Activated T-helper 1 cell treated with anti-CD3 and anti-CD28 coated beads, Interleukin-12 subunit alpha, Interleukin-12 subunit beta, Interleukin-2, Interleukin-4 antibody, amounts not matched to agents 30 ng/mL and 10 ng/mL and 1 ng/mL, durations not matched to agents 14 hours and 24 hours and 36 hours (primary cell): ENCODE measurements at places on chromosomes 16 and 17. TPM values are rescaled to one million over a fixed set of nuclear protein-coding genes. Genes with fewer than 3 reads are reported as not detected.
A peak's percentile ranks its signal among the peaks of the same experiment; 100 is the strongest.

GRCh38 chr16:51272420-51272819, 121.3 kb upstream of the SALL1 start:
- no peaks in the 10 kb centered on the region for H3K27me3 ChIP-seq
- no peak overlapping the region for H3K27ac ChIP-seq
- H3K4me3 ChIP-seq = no peak overlapping the region
- no peaks in the 10 kb centered on the region for H3K36me3 ChIP-seq
- H3K4me1 ChIP-seq = no peaks in the 10 kb centered on the region

- no peak for DNase-seq
- H3K4me3 ChIP-seq = no peak overlapping the region
- no peaks in the 10 kb centered on the region for H3K27me3 ChIP-seq
- H3K27ac ChIP-seq = no peak overlapping the region
- no peaks in the 10 kb centered on the region for H3K36me3 ChIP-seq
Observed at GRCh38 chr17:11278186-11278991, 37.4 kb downstream of the SHISA6 start.

DNA sequence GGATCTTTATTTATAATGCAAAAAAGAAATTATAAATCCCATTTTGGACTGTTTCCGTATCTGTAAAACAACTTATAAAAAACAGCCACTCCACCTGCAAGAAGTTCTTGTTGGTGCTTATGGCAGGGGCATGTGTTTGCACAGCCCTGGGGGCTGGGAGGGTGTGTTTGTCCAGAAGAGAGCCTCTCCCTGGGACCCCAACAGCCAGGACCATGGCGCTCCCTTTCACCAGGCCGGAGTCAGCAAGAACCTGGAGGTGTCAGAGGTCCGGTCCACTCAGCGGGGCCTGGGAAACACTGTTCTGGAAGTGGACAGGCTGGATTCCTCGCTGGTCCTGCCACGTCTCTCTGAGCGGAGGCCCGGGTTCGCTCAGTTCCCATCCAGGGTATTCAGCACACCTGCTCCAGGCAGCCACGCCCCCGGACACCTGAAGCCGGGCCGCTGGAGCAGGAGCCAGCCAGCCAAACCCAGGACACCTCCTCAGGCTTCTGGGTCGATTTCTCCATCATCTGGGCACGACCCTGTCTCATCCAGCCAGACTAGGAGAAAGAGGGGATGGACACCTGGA, 18.9 kb upstream of the GINS2 start:
- no peak overlapping the region for H3K4me3 ChIP-seq
- peaks cover 2% of the 10 kb centered on the region for H3K27me3 ChIP-seq
- no peak overlapping the region for H3K27ac ChIP-seq
- H3K4me1 ChIP-seq = no peaks in the 10 kb centered on the region
- DNase-seq = no peak

GRCh38 chr16:88943131-88943664, 33.8 kb downstream of the CBFA2T3 start:
- DNase-seq = no peak
- no peak overlapping the region for H3K4me3 ChIP-seq
- peaks cover 28% of the 10 kb centered on the region for H3K27me3 ChIP-seq

- H3K27me3 ChIP-seq = no peaks in the 10 kb centered on the region
- H3K27ac ChIP-seq = peak overlapping the region; percentile 25
- H3K36me3 ChIP-seq = peaks cover 73% of the 10 kb centered on the region
- no peak overlapping the region for H3K4me3 ChIP-seq
- DNase-seq = no peak
Observed at GRCh38 chr17:82257473-82257872, 16.0 kb downstream of the CSNK1D start.

GRCh38 chr17:50902372-50903353, 36.5 kb upstream of the TOB1 start:
- H3K4me3 ChIP-seq = no peak overlapping the region
- no peaks in the 10 kb centered on the region for H3K27me3 ChIP-seq
- DNase-seq = no peak
- peaks cover 24% of the 10 kb centered on the region for H3K4me1 ChIP-seq
- no peaks in the 10 kb centered on the region for H3K36me3 ChIP-seq
- H3K27ac ChIP-seq = no peak overlapping the region

- H3K27ac ChIP-seq = no peak overlapping the region
- H3K36me3 ChIP-seq = no peaks in the 10 kb centered on the region
- no peak for DNase-seq
- no peak overlapping the region for H3K4me3 ChIP-seq
- H3K27me3 ChIP-seq = no peaks in the 10 kb centered on the region
- no peaks in the 10 kb centered on the region for H3K4me1 ChIP-seq
Observed at GRCh38 chr16:7964167-7964566, 626.1 kb downstream of the TMEM114 start.

GRCh38 chr17:35019386-35020179, 39.3 kb downstream of the LIG3 start:
- H3K27ac ChIP-seq = no peak overlapping the region
- peaks cover 64% of the 10 kb centered on the region for H3K4me1 ChIP-seq
- no peak for DNase-seq
- no peak overlapping the region for H3K4me3 ChIP-seq

The ACSM2A gene
- total RNA-seq = not detected in 2 replicates

DNA sequence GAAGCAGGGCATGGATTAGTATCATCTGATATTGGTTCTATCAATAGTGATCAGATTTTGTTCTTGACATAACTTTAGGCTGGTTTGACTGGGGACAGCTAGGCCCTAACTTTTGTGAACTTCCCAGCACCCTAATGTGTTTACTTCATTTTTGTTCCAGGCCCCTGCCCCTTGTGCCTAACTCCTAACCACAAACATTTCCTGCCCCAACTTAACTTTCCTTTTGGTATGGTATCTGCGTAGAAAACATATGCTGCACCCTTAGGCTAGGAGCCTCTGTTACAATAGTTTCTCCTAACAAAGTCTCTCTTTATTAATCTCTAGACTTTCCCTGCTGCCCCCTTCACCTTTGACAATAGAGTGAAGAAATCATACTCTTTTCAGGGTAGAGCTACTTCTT, 2.5 kb downstream of the ADPRM start:
- peaks cover 60% of the 10 kb centered on the region for H3K4me1 ChIP-seq
- peaks cover 20% of the 10 kb centered on the region for H3K36me3 ChIP-seq
- peak overlapping the region; percentile 89 for H3K27ac ChIP-seq
- no peaks in the 10 kb centered on the region for H3K27me3 ChIP-seq
- DNase-seq = peak; percentile 20
